Mucosa of gallbladder (tissue), 1 donor: ENCODE measurements at places on chromosomes 4 and X.

GRCh38 chr4:128831531-128832242 lies 22.2 kb downstream of the JADE1 start:
- DNase-seq = no peak

DNA sequence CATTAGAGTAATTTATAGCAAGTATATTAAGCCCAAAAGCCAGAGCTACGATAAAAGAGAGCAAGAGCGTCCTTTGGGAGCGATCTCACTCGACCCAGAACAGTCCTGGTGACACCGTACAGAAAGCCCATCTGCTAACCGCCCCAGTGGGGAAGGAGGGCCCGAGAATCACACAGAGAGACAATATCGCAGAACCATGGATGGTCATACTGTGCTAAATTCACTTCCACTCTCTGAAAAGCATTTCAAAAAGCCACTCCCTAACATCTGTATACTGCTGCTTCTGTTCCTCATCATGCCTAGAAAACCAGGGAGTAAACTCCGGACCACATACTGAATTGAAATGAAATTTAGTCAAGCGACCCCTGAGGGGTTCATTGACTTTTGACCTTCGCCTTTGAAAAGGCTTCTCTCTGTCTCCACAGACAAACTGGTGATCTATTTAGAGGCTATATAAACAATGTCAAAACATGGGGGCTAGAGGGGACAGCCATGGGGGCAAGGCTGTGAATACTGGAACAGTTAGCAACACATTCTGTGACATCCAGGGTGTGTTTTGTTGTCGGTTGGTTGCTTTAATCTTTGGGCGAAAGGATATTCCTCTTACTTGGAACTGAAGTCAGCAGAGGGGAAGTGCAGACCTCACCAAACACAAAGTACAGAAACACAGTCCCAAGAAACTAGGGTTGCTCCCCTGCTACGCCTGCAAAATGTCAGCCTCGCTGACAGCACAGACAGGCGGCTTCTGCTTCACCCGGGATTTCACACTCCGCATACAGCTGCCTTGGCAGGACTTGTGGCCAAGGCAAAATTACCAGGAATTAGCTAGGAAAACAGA lies 129.0 kb upstream of the RASGEF1B start:
- DNase-seq = peak; percentile 50

DNA sequence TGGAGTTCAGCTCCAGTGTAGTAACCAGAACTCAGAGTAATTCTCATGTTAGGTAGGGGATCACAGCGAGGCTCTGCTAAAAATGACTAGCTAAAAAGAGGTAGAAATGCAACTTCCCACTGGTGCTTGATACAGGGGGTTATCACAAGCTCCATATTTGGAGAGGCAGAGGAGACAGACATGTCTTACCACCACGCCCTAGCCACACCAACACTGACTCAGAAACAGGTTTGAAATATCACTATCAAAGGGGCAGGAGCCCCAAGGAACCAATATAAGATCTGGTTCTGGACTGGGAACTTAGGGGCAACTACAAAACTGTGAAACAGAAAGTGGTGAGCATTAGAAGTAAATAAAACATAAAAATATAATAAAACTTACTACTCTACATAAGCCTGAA lies 62.9 kb downstream of the IQCM start:
- DNase-seq = no peak

DNA sequence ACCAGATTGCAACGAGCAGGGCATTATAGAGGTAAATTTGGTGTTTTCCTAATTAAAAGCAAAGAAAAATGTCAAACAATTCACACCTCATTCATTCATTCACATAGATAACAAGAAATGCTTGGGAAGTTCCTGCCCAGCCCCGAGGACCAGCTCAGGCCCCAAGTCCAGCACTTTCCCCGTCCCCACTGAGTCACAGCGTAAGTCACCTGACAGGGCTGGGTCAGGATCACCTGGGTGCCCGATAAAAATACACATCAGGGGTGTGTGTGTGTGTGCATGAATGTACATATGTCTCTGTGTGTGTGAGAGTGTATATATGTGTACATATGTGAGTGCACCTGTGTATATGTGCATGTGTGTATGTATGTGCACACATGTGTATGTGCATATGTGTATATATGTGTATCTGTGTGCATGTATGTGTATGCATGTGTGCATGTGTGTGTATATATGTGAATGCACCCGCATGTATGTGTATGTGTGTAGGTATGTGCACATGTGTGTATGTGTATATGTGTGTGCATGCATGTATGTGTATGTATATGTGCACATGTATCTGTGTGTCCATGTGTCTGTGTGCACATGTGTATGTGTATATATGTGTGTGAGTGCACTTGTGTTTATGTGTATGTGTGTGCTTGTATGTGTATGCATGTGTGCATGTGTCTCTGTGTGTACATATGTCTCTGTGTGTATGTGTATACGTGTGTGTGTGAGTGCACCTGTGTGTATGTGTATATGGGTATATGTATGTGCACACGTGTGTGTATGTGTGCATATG lies 18.6 kb upstream of the SH3TC1 start:
- no peak for DNase-seq

DNA sequence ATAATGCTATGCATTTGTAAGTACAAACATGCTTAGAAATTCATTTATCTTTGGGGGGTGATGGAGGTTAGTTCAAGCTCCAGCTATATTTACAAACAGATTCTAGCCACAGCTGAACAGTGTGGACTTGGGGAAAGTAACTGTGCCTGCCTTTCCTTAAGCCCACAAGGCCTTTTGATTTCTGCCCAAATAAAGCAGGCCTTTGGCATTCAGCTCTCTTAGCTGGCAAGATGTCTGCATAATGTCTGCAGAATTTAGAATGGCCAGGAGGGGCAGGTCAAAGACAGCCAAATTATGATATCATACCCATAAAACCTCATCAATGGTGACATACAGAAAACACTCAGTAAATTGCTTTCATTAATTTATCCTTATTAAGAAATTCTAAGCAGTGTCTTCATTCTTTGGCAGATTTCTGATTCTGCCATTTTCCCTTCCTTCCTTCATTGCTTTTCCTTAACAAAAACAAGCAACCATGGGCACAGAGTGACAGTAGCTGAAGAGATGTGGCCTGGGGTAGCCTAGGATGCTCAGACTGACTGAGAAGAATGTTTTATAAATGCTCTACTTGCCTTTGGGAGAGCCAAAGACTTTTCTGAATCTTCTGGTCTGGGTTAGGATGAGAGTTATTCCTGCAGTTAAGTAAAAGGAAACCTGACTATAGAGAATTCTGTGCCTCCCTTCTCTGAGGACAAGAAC lies 538.7 kb upstream of the NR3C2 start:
- no peak for DNase-seq

DNA sequence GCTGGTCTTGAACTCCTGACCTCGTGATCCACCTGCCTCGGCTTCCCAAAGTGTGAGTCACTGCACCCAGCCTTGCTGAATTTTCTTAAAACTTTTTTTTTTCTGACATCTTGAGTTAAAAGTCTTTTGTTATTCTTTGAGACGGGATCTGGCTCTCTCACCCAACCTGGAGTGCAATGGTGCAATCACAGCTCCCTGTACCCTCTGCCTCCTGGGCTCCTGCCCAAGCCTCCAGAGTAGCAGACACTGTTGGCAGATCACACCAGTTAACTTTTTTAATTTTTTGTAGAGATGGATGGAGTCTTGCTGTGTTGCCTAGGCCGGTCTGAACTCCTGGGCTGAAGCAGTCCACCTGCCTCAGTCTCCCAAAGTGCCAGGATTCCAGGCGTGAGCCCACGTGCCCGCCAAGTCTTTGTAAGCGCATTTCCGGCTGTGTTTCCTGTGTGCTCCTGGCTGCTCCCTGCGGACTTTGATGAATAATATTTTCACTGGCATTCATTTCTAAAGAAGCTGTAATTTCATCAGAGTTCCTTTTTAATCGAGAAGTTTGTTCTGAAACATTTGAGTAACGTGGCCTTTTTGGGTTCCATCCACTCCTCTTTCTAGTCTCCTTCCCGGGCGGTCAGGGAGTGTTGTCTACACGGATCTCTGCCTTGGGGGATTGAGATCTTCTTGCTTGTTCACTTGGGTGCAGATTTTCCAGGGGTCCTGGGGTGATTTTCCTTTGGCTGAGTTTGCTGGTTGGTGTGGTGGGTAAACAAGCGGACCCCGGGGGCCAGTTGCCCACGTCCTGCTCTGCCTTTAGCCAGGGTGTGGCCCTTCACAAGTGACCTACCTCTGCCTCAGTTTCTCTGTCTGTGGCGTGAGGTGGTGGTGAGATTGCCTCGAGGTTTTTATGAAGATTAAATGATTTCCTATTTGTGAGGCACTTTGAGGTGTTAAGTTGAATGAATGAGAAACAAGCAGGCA lies 44.4 kb downstream of the PCGF3 start:
- DNase-seq = no peak

DNA sequence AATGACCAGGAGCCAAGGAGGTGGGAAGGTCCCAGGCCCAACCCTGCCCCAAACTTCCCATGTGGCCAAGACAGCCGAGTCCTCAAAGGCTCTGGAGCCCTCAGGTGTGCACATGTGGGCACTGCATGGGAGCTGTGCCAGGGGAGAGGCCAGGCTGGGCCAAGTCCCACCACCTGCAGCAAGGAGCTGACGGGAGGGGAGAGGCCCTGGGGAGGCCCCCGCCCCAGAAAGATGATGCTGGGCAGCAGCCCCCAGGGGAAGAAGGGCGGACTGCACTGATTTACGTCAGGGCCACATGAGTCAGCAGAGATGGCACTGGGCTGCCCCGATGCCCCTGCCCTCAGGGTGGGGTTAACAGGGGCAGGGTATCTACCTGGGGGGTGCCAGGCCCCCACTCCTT lies 1.4 kb downstream of the L1CAM start:
- DNase-seq = no peak

DNA sequence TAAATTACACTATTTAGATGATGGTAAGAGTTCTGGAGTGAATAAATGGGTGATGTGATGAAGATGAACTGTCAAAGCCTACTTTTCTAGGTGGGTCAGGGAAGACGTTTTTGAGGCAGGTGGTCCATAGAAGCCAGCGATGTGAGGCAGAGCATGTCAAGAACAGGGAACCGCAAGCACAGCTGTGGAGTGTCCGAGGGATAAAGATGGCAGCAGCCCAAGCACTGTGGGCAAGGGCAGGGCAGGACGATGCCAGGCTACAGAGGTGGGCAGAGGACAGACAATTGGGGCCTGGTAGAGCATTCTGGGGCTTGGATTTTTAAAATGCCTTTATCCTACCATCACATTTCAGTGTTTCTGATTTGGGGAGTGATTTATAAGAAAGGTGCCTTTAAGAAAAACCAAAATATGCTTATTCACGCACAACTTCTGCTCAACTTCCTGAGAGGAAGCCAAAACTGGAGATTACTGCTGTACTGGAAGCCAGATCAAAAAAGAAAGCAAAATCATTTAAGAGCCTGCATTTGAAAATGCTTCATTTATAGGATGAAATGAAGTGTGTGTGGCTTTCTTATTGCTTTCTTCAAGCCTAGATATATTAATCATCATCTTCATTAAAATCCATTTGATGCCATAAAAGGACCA lies 119.0 kb upstream of the WDR17 start:
- DNase-seq = no peak

DNA sequence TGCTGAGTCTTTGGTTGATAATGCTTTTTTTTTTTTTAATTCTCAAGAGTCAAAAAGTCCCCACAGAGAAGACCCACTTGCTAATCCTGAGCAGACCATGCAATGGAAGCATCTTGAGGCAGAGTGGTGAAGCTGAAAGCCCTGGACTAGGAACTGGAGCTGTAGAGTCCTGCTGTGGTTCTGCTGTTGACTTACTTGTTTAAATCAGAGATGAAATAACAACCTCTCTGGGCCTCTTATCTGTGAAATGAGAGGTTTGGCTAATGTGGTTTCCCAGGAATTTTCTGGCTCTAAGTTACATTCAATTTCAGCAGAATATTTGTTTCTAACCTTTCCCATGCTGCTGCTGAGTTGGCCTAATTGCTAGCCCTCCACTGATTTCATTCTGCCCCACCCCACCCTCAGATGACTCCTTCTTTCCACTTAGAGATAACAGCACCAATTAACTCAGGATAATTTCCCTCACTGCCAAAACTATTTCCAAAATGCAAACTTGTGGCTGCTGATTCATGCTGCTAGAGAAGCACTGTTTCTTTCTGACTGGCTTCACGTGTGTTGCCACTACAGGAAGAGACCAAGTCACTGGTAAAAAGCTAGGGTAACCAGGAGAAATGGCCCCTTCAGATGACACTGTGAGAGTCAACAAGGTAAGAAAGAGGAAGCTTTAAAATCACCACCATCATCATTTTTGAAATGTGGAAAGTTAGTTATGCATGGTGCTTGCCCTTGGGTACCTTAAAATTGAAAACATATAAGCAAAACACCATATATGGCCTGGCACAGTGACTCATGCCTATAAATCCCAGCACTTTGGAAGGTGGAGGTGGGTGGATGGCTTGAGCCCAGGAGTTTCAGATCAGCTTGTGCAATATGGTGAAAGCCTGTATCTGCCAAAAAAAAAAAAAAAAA lies 326.4 kb downstream of the DCHS2 start:
- DNase-seq = no peak

GRCh38 chr4:8523766-8524165 lies 56.4 kb upstream of the GPR78 start:
- DNase-seq = no peak

DNA sequence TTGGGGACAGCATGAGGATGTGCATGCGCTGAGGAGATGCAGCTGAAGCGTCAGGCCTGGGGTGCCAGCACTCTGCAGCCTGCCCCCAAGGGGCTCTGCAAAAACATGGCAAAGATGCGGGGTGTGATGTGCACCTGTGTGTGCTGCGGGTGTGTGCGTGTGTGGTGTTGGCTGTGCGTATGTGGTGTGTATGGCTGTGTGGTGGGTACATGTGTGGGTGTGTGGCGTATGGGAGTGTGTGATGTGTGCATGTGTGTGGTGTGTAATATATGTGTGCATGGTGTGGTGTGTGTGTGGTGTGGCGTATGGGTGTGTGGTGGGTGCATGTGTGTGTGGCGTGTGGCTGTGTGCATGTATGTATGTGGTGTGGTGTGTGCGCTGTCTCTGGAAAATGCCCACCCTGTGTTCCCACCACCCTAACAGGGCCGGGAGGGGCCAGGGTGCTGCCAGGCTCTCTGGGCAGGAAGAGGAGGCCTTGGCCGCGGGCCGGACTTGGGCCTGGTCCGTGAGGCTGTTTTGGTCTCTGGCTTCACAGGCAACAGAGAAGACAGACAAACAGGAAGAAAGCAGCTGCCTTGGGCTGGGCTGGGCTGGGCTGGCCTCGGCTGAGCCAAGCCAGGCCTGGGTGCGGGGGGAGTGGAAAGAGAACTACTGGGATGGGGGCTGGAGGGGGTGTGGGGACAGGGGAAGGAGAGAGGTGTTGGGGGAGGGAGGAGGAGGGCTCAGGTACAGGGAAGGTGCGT lies 1.1 kb upstream of the AVPR2 start:
- DNase-seq = no peak

DNA sequence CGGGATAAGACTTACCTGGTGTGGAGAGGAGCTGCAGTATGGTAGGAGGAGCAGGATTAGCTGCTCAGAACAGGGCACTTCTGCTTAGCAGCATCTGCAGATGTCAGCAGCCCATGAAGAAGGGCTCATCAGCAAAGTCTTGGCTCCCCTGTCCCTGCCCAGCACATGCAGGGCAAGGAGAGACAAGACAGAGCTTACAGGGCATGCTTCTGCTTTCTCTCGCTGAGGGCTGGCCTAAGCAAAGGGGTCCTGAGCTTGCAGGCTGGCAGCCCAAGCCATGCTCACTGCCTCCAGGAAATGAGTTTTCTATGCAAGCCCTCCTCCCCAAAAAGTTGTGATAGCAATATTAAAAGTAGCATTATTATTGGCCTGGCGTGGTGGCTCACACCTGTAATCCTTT lies 39.5 kb upstream of the TAPT1 start:
- DNase-seq = no peak

- DNase-seq = no peak
These were observed 77.3 kb downstream of the CHRNA9 start for GRCh38 chr4:40412388-40412787.
